ENCODE measurements at places on chromosomes 2 and 18.
A peak's percentile ranks its signal among the peaks of the same experiment; 100 is the strongest.

DNA sequence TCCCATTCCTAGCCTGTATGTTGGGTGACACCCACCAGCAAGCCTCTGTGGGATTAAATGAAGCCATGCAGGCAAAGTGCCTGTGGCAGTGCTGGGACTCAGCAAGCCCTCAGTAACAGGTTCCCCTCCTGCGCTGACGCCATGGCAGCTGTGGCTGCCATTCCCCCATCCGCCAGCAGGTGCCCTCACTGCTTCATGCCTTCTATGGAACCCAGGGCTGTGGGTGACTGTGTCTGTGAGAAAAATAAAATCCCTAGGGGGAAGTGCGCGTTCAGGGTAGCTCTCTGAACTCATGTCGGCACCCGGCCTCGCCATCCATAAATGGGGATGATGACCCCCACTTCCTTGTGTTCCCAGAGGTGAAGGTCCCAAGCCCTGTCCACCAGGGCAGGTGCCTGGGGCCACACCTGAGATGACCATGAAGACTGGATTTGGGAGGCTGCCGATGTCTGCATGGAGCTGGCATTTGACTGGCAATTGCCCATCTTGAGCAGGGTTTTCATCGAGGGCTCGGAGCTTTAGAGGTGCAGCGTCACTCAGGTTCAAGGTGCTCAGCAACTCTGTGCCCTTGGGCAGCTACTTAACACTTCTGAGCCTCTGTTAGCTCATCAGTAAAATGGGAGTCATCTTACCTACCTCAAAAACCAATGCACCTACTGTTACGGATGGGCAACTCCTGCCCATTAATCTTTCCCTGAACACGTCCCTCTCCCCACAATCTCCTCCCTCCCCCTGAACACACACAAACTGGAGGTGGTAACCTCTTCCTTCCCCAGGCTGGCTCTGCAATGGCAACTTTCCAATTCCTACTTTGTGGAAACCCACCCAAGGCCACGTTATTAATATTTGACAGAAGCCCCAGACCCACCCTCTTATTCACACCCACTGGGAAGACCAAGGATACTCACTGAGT, 2.9 kb upstream of the MAL start:
- DNase-seq, result peak; percentile 89

- DNase-seq, result no peak
Observed at GRCh38 chr18:44548291-44549221, 132.1 kb upstream of the SETBP1 start.

DNA sequence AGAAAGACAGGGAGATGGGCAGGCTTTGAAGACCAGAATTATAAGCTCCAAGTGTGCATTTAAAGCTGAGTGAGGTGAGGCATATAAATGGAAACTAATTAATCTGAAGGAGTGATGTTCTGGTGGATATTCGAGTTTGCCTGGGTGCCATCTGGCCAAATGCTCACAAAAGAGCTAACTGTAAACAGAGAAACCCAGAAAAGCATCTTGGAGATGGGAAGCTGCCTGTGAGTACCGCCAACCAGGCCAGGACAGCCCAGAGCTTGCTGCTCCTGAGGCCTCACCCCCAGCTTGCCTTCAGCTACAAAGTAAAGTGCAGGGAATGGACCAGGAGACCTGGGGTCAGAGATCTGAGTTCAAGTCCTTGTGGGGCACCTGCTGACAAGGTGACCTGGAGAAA, 446.1 kb upstream of the MYT1L start:
- no peak for DNase-seq

DNA sequence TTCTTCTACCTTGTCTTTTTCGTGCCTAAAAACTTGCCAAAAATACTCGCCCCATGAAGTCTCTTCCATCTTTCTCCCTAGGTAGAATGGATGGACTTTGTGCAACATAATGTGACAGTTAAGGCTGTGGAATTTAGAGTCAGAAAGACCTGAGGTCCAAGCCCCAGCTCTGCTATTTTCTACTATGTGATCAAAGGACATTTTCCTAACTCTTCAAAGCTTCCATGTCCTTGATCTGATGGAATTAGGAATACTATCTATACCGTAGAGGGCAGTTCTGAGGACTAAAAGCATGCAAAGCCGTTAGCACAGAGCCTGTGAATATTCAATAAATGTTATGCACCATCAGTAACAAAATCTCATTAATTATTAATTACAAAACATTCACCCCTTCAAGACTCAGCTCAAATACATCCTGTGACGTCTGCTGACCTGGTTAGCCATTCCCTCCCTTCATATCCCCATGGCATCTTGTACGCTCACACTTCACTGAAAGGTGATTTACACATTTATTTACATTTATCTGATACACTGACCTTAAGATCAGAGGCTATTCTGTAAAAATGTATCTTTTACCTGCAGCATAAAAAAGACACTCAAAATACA, 15.1 kb downstream of the IWS1 start:
- DNase-seq, result no peak

DNA sequence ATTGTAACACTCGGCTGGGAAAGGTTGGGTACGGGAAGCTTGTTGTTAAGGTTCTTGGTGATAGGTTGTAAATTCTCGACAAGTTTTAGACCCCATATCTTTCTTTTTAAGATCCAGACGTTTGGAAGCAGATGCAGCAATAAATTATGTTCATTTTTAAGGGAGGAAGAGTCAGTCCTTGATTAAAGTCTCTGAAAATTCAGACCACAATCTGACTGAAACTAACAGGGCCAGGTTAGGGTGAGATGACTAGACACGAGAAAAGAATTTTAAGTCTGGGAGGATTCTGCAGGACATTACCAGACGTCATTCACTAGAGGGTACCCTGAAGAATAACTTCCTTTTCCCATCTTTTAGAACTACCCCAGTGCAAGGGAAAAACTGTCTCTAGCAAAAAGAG, 16.1 kb downstream of the WIPF1 start:
- no peak for DNase-seq

DNA sequence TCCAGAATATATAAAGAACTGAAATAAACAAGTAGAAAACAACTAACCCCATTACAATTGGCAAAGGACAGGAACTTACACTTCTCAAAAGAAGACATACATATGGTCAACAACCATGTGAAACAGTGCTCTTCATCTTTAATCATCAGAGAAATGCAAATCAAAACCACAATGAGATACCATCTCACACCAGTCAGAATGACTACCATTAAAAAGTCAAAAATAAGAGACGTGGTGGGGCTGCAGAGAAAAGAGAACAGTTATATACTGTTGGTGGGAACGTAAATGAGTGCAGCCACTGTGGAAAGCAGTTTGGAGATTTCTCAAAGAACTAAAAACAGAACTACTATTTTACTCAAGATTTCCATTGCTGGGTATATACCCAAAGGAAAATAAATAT, 1696.3 kb upstream of the TMEFF2 start:
- DNase-seq, result no peak

- DNase-seq, result no peak
Observed at GRCh38 chr2:96594282-96594681, 43.8 kb downstream of the KANSL3 start.

GRCh38 chr2:118171546-118171945, 83.3 kb downstream of the INSIG2 start:
- DNase-seq, result no peak

All from stimulated activated CD4-positive, alpha-beta T cell treated with anti-CD3 and anti-CD28 coated beads, Interleukin-2, amount 100 ng/mL, for 24 hours (primary cell).